NCI-H748 treated with DMSO at 0.1 percent for 48 hours (cell line): ENCODE measurements at places on chromosomes 13 and 19.

DNA sequence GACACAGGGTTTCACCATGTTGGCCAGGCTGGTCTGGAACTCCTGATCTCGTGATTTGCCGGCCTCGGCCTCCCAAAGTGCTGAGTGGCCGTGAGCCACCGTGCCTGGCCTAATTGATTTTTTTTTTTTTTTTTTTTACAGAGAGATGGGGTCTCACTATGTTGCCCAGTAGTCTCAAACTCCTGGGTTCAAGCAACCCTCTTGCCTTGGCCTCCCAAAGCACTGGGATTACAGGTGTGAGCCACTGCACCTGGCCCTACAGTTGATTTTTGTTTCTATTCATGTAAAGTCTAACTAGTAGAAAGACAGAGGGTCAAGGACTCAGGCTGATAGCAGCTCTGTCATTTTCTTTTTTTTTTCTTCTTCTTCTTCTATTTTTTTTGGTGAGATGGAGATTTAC lies 21.8 kb downstream of the FGF21 start:
- no peak for DNase-seq

- no peak for DNase-seq
Observed at GRCh38 chr19:6730941-6731670, 6.3 kb downstream of the GPR108 start.

GRCh38 chr13:66519259-66519658 lies 710.9 kb downstream of the PCDH9 start:
- no peak for DNase-seq

DNA sequence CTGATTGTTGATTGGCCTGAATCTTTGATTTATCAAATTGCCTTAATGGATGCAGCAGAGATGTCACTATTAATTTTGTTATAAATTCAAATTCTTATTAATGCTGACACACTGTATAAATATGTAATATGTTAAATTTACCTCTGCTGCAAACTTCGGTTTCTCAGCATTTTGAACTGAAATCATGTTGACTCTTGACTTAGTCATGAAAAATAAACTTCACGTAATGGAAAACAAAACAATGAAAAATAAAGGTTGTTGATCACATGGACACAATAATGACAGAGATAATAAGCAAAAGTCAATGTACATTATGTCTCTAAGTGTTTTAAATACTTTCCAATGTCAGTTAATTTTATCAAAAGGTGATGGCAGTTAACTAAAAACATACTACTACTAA lies 827.6 kb downstream of the PCDH9 start:
- no peak for DNase-seq

DNA sequence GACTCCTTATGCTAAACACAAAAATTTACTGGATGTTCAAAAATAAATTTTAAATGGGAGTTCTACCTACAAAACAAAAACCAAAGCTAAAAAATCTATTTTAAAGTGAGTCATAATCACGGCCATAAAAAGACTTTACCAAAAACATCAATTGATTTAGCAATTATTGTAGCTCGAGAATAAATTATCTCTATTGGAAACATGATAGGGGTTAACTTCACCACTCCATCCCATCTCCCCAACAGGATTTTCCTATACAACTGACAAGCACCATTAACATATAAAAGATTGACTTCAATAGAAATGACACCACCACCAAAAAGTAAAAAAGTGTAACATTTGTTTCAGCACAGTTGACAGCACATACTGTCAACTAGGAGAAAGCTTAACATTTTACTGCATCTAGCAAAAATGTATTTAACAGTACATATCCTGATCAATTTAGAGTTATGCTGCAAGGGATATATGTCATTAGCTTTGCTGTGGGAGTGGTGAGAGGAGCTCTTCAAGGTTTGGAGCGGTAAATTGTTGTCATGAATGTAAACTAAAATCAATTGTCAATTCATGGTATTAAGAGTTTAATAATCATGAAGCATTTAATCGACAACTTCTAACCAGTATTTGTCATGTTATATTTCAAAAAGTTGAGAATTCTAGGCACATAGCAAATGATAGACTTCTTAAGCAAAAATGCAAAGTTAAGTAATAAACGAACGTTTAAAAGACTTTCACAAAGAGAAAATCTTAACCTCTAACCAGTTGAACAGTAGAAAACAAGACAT lies 3.8 kb downstream of the UBL3 start:
- DNase-seq = peak; percentile 56

DNA sequence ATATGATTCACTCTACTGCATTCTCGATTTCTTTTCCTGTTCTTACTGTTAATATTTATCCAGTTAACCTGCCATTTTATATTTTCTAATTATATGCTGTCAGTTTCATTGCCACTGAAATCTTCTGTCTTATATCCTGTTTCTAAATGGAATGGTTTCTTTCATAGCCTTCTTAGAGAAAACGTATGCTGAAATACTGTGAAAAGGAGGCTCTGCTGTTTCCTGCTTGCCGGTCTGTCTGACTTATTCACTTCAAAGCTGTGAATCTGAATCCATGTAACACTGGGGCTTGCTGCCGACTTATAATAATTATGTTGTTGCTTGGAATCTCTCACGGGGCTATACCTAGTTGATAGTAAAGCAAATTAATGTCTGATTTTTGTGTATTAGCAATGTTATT lies 80.0 kb downstream of the GPR12 start:
- DNase-seq = no peak

- no peak for DNase-seq
Observed at GRCh38 chr19:970695-971094, 13.4 kb upstream of the WDR18 start.

DNA sequence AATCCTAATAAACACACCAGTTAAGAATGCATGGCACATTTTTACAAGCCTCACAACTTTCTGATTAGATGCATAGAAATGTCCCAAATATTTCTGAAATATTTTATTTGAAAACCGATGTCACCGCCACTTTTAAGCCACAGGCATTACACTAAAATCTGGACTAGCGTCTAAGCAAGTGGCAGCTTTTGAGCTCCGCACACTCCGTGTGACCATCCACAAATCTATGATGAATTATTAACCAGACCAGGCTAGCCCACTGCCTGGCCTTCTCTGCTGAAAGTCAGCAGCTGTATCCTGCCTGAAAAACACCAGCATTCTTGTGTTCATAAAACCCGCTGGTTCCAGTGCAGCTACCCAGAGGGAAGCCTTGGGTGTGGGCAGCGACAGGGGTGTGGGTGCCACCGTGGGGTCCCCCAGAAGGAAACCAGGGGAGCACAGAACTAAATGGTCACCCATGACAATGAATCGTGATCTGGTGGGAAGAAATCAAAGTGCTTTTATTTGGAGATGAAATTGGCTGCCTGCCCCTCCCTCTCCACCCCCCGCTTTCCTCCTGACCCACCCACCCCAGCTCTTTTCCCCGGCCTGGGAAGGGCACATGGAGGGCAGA lies 13.8 kb downstream of the RASA3 start:
- no peak for DNase-seq

DNA sequence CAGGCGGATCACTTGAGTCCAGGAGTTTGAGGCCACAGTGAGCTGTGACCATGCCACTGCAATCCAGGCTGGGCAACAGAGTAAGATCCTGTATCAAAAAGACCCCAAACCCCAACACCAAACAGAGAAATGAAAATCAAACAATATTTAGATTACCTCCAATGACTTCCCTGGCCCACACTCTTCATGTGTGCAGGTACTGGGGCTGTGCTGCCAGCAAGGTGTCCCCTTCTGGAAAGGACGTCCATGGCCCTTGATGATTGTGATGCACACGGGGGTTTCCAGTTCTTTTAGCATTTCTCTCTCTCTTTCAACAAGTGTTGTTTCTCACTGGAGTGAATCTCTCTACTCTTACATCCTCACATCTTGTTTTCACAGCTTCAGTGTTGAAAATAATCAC lies 23.7 kb upstream of the LGALS14 start:
- DNase-seq = no peak
